ENCODE measurements at places on chromosomes 3 and 15.

DNA sequence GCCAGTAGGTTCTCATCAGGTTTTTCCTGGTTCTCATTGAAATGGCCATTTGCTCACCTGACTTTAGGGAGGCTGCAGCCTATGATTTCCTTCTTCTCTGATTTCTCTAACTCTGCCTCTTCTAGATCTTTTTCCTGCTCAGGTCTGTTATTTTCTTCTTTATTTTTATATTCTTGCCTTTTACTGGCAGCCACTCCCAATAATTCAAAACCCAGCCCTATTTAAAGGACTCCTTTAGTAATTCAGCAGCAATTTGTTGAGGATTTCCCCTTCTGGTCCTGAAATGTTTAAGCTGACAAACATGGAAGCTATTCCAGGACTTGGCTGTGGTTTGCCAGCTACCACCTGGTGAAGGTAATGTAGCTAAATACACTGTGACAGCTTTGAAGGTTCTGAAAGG lies 201.5 kb downstream of the ZMAT3 start:
- no peak for DNase-seq

- no peak for DNase-seq
Measured at GRCh38 chr15:82585072-82585471, 44.8 kb upstream of the RPS17 start.

DNA sequence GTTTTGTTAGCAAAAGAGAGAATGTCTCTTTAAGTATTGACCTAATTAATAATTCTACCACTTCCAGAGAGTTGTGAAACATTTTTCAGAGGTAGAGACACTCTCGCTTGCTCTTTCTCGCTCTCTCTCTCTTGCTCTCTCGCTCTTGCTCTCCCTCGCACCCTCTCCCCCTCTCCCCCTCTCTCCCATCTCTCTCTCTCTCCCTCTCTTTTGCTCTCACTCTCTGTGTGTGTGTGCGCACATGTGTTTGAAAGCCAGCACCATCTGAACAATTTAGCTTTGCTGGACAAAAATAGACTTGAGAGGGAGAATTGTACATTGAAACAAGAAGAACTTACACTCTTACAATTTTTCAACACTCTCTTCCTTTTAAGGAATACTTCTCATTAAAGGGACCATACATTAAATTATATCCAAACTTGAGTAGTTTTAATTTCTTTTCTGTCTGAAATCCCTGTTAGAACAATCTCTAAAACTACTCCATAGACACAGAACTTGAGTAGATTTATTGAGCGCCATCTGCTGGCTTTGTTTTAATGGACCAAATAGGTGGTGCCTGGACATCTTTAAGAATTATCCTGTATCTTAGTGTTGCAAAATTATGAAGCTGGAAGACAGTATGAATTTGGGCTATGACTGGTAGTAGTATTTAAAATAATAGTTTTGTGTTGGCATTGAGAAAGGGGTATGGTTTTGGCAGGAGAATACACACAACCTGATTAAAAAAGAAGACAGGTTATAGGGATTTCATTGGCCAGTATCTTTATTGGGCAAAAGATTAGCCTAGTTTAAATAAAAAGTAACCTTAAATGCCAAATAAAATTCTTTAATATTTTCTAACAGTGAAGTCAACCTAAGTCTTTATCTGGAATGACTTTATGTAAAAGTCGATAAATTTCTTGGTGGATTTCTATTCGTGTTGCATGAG lies 124.6 kb downstream of the AKAP13 start:
- DNase-seq = no peak

DNA sequence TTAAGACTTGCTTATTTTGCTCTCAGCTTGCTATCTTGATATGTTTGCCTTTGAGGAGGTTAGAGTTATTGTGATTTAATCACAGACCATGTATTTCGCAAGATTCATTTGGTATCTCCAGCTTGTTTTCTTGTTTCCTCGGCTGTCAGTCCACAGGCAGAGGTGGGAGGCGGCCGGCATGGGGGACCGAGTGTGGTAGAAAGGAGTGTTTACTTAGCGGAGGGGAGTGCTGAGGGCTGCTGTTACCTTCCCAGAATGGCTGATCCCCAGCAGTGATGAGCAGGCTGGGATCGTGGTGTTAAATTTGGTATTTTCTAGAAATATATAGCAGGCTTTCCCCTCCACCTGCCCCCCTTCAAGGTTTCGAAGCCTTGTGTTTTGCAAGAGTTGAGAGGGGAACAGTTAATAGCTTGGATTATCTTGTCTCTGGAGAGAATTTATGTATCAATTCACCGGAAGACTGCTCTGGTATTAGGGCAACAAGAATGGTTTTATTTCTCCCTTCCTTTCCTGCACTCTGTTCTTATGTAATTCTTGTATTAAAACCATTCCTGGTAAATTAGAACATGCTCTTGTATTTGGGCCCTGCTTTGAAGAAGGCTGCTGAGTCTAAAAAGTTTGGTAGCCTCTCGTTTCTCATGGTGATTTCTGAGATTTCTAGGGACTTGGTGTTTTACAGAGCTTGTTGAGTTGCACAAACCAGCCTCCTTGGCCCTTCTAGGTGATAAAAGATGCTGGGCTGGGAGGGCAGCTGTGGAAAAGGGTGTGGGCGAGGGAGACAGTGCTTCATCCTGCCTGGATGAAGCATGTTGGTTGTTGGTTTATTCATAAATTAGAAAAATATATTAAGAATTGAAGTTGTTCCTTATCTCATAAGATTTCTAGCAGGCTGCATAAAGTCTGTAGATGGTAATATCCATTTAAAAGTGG lies 151.4 kb downstream of the IGF1R start:
- no peak for DNase-seq

GRCh38 chr15:64456634-64457108 lies 3.7 kb upstream of the ZNF609 start:
- no peak for DNase-seq

- no peak for DNase-seq
Measured at GRCh38 chr3:31957106-31957505, 24.0 kb downstream of the OSBPL10 start.

GRCh38 chr3:179603321-179603720 lies 1.1 kb downstream of the MRPL47 start:
- no peak for DNase-seq

DNA sequence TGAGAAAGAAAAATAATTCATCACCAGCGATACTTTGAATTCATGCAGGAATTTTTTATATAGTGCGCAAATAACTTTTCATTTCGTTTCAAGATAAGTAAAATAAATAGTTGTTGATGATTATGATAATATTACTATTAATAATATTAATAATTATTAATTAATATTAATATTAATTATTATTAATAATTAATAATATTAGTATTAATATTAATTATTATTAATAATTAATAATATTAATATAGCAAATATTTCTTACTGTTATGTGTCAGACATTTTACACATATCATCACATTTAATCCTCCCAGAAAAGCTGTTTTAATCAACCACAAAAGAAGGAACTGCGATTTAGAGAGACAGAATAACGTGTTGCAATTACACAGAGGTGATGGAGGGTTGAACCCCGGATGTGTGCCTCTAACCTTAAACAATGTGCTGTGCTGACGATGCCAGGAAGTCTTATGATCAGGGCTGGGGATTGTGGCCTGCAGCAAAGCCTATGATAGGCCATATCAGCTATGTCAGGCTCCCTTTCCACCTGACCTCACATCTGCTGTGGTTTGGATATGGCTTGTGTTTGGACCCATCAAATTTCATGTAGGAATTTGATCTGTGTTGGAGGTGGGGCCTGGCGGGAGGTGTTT lies 263.5 kb upstream of the NR2F2 start:
- DNase-seq = no peak

GRCh38 chr3:25046911-25047771 lies 380.9 kb upstream of the RARB start:
- DNase-seq = no peak

DNA sequence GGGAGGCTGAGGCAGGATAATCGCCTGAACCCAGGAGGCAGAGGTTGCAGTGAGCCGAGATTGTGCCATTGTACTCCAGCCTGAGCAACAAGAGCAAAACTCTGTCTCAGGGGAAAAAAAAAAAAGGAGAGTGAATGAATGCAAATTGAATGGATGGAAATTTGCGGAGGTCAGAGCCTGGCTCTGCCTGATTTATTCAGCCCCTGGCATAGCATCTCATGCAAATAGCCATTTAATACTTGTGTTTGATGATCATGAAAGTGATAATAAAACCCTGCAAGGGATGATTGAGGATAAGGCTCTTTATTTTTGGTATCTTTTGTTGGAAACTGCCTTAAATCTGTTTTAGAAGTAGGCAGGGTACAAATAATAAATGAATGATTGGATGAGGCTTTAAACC lies 133.0 kb upstream of the SEMA6D start:
- no peak for DNase-seq
